ENCODE measurements at places on chromosomes 7 and 10.

GRCh38 chr7:24135003-24135817 is 148.8 kb upstream of the NPY start:
- no peak for ATAC-seq

- ATAC-seq, result no peak
Measured at GRCh38 chr10:116324951-116325635, 845 bp downstream of the CCDC172 start.

- ATAC-seq, result no peak
Measured at GRCh38 chr10:132906836-132907235, 35.5 kb downstream of the CFAP46 start.

DNA sequence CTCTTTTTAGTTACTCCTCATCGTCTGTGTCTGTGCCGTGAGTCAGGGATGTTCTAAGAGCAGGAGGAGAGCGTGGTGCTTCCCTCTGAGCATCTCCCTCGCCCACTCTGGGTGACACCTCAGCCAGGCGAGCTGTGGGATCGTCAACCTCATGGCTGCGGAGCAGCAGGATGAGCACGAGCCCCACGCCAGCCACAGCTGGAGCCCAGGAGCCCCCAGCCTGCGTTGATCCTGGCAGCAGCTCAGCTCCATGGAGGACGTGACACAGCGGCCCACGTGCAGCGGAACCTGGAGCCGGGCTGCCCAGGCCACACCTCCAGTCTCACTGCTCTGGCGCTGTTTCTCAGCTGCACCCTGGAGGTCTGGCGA is 512.0 kb downstream of the PTPRN2 start:
- ATAC-seq, result no peak

DNA sequence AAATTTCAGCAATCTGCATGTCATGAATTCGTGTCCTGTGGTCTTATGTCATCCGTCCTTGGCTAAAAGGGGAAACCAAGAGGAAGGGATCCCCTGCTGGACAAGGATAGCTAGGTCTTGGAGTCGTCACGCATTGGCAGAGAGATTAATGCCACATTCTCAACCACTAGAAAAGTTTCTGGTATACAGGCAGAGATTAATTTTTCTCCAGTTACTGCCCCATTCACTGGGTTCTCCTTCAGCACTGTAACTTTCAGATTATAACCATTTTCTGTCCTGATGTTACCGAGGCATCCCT is 1060.6 kb upstream of the AUTS2 start:
- ATAC-seq, result no peak

DNA sequence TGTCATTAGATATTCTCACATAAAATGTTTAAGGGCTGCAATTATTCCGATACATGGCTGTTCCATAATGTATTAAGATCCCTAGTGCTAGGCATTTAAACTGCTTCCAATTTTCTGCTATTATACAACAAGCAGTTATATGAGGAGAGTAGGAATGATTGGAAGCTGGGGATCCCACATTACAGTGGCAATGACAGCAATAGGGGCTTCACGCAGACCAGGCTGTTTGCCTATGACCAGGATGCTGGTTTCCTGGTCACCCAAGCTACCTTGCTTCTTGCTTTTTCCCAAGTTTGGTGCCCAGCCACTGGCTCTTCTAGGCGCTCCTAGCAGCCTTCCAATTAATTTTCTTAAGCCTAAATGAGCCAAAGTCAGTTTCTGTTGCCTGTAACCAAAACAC is 39.3 kb downstream of the SMURF1 start:
- no peak for ATAC-seq
